HTR-8/SVneo (cell line): ENCODE measurements at places on chromosomes 6 and 20.

GRCh38 chr6:121000381-121000780 lies 333.9 kb downstream of the TBC1D32 start:
- DNase-seq, result no peak

DNA sequence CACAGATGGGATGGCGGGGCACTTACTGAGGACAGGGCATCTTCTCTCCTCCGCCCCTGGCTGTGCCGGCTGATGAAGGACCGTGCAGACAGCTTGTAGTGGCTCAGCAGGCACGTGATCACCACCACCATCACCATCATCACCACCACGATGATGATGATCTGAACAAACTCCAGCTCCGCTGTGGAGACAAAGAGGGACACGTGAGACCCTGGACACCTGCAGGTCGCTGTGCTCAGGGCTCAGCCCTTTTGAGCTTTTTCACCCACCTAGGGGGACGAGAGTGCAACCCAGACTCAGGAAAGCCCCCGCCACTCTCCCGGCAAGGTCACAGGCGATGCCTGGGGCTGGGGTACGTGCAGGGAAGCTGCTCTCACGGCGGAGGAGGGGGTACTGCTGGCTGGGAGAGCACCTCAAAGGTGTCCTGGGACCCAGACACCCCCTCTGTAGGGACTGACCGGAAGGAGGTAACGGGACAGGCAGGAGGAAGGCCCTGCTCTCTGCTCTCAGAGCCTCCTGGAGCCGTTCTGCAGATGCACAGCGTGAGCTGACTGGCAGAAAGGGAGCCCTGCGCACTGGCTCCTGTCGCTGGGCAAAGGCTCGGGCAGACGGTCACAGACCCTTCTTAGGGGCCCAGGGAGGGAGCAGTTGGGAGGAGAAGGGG lies 39.4 kb upstream of the ZBP1 start:
- DNase-seq, result no peak

DNA sequence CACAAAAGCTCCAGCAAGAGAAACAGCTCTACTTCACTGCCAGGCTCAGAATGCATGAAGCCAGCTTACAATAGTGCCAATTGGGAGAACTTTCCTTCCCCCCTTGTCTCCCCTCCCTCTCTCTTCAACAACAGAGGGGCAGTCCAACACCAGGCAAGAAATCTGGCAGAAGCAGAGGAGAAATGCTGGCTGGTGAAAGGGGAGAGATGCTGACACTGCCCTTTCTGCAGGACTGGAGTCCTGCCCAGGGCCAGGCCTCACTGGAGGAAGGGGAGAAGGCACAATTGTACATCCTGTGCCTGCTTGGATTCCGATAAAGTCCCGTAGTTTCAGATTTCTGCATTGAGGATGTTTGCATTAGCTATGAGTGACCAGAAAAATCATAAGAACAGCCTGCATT lies 148.6 kb downstream of the LRRC1 start:
- DNase-seq, result no peak

- no peak for DNase-seq
These were observed 218.5 kb downstream of the PRL start for GRCh38 chr6:22078288-22078687.

DNA sequence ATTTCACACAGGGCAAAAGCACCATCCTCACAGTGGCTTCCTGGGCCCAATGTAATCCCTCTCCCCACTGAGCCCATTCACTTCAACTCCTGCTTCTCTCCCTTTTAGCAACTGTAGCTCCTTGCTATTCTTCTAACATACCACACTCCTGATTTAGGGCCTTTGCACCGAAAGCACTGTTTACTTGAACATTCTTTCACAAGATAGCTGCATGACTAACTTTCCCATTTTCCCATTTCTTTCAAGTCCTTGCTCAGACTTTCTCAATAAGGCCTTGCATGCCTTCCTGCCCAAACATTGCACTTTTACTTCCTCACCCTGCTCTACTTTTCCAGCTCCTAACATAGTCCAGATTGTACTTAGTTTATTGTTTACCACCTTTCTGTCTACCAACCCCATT lies 73.0 kb downstream of the SHPRH start:
- no peak for DNase-seq

GRCh38 chr6:166739976-166740318 lies 112.9 kb upstream of the RPS6KA2 start:
- no peak for DNase-seq

DNA sequence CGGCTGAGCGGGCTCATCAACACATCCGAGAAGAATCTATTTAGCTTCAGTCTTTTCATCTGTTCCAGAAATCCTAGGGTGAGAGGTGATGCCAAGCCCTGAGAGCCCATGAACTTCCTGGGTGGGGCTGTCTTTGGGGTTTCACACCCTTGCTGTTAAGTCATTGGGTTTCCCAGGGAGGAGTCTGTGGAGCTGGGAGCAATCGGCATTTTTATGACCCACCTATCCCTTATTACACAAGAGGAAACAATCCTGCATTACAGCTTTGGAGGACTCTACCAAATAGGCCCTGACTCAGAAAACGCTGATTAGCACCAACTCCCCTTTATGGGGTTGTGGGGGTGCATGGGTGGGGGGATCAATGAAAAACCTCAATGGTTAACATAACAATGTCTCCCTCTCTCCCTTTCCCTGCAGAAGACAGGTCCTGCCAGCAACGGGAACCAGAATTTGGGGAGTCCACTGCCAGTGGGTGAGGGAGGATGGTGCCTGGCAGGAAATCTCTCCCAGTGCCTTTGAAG lies 46.3 kb downstream of the EZR start:
- DNase-seq, result no peak

DNA sequence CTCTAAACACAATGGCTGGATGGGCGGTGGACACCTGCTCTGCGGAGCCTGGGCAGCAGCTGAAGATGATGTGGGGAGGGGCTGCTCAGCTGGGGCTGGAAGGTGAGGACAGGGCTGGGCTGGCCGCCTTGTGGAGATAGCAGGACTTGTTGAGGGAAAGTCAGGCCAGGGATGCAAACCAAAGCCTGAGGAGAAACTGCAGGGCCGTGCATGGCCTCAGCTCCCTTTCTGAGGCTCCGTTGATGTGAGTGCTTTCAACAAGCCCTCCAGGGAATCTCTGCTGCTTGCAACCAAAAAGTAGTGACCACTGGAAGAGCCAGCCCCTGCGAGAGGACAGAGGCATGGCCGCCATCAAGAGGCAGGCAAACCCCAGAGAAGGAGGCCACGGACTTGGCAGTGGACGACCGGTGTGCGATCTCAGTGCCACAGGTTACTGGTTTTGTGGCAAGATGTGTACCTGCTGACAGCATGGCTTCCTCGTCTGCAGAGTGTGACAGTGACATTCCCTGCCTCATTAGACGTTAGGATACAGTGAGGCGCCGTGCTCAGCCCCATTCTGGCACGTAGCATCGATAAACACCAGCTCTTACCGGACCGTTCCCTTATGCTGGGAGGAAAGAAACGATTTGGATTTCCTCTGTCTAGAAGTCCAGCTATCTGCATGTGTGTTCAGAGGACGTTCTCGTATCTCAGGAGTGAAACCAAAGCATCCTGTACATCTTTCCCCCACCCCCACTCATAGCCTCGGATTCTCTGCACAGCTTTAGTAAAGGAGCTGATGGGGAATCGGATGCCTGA lies 37.9 kb downstream of the ERMARD start:
- DNase-seq, result no peak

DNA sequence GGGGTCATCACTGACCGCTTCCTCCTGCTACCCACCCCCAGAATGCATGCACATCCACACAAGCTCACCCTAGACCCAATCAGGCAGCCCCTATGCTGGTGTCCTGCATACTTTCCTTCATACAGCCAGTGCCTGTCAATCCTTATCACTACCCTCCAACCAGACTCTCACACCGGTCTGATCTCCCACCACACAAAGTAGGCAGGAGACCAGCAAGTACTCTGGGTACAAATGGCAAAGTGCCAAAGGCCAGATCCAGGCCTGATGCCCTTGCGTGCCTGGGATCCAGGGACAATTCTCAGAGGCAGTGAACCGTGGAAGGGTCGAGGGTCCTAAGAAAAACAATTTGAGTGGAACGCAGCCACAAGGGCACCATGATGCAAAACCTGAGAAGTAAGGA lies 114.2 kb downstream of the HIVEP2 start:
- no peak for DNase-seq

GRCh38 chr20:57161478-57162361 lies 104.7 kb downstream of the BMP7 start:
- DNase-seq, result no peak

DNA sequence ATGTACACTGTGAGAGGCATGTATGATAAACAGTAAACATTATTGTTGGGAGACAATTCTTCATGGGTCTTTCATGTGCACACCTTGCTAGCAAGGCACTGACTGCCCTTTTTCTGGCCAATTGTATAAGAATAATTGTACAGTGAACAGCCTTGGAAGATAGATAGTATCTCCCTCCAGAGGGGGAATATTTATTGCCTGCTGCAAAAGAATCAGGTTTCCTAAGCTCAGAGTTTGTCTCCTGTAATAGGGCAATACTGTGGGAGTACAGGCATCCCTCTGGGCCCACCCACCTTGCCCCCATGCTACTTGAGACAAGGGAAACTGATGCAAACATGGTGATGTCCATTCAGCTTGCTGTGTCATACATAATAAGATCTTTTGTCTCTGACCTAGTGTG lies 442.2 kb downstream of the HDGFL1 start:
- DNase-seq, result no peak

DNA sequence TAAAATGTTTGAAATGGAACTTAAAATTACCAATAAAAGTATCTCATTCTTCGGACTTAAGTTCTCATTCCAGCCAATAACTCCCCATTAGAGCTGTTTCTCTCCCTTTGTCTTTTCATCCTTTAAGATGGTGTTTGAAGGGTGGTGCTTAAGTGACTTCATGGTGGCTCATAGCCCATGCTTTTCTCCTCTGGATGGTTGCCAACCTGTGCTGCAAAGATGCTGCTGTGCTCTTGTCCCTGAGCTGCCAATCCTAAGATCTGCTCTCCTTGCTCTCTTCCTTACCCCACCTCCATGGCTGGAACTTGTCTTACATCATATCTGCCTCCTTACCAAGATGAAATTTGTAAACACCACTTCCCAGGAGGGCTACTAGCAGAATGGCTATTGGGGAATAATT lies 31.6 kb upstream of the PNRC1 start:
- DNase-seq, result no peak

DNA sequence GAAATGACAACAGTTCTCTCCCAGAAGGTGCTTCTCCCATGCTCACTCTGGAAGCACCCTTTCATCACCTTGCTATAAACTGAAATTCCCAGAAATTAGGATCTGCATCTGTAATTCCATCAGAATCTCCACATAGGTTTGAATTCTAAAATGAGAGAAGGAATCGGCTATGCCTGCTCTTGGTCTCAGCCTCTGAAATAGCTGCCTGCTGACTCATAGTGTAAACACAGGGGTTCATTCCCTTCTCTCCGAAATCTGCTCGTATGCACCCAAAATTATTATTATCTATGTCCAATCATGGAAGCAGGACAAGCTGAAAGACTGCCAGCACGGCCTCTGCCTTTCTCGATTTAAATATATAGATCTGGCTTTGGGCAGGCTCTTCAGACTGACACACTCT lies 74.6 kb upstream of the TAB2 start:
- peak; percentile 24 for DNase-seq

DNA sequence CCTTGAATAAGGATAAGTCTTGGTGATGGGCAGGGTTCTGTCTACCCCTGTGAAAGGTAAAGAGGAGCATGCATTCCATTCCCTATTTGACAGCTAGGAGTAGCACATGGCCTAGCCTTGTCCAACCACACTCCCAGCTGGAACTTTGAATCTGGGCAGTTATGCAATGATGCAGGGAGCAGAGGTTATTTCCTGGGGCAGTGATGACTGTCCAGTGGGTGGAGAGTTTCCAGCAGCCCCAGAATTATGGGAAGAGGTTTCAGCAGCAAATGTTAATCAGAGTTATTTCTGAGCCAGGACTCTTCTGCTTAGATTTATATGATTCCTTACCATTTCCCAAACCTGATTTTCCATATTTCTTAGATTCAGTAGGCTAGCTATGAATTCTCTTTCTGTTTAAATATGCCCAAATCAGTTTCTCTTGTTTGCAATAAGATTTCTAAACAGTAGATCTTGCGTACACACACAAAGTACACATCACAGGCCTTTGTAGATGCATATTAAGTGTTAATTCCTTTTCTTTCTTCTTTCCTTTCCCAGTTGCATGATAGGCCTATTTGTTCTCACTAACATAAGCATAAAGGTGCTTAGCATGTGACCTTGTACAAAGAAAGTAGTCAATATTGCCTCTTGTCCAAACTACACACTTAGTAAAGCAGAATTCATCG lies 17.3 kb upstream of the TXLNB start:
- no peak for DNase-seq

DNA sequence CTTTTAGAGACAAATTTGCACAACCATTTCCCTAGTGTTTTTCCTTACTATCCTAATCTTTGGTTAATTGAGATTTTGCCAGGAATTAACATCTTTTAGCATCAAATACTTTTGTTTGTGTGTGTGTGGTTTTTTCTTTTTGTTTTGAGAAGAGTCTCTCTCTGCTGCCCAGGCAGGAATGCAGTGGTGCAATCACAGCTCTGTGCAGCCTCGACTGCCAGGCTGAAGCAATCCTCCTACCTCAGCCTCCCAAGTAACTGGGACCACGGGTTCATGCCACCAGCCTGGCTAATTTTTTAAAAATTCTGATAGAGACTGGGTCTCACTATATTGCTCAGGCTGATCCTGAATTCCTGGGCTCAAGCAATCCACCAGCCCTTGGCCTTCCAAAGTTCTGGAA lies 28.5 kb downstream of the BAK1 start:
- DNase-seq, result no peak

GRCh38 chr20:8127553-8128255 lies 4.4 kb upstream of the PLCB1 start:
- DNase-seq, result no peak

GRCh38 chr6:98833307-98834059 lies 891 bp upstream of the POU3F2 start:
- DNase-seq, result no peak

DNA sequence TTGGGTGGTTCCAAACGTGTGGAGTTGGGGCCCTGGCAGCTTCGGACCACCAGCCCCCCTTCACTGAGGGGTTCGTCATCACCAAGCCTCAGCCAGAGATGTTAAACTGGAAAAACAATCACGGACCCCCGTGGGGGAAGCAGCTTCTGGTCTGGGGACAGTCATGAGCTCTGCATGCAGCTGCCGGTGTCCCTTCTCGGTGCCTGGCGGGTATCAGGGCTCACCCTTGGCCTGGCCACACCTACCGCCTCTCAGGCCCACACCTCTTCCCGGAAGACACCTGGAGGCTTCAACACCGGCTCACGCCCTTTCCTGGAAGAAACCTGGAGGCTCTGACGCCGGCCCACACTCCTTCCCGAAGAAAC lies 77.8 kb upstream of the BHLHE23 start:
- DNase-seq, result no peak

GRCh38 chr20:1711826-1712601 lies 54.4 kb upstream of the SIRPG start:
- DNase-seq, result no peak

- no peak for DNase-seq
These were observed 2.8 kb downstream of the SOX4 start for GRCh38 chr6:21596145-21596948.

GRCh38 chr6:20681243-20681684 lies 147.0 kb downstream of the CDKAL1 start:
- no peak for DNase-seq

- no peak for DNase-seq
These were observed 154.3 kb downstream of the CCDC170 start for GRCh38 chr6:151647976-151648639.

GRCh38 chr6:146265056-146265455 lies 236.2 kb downstream of the GRM1 start:
- DNase-seq, result no peak
